ENCODE measurements at places on chromosomes 7 and 10.
A peak's percentile ranks its signal among the peaks of the same experiment; 100 is the strongest.

GRCh38 chr7:26534649-26535482 is 243.2 kb downstream of the SNX10 start:
- no peak for DNase-seq

DNA sequence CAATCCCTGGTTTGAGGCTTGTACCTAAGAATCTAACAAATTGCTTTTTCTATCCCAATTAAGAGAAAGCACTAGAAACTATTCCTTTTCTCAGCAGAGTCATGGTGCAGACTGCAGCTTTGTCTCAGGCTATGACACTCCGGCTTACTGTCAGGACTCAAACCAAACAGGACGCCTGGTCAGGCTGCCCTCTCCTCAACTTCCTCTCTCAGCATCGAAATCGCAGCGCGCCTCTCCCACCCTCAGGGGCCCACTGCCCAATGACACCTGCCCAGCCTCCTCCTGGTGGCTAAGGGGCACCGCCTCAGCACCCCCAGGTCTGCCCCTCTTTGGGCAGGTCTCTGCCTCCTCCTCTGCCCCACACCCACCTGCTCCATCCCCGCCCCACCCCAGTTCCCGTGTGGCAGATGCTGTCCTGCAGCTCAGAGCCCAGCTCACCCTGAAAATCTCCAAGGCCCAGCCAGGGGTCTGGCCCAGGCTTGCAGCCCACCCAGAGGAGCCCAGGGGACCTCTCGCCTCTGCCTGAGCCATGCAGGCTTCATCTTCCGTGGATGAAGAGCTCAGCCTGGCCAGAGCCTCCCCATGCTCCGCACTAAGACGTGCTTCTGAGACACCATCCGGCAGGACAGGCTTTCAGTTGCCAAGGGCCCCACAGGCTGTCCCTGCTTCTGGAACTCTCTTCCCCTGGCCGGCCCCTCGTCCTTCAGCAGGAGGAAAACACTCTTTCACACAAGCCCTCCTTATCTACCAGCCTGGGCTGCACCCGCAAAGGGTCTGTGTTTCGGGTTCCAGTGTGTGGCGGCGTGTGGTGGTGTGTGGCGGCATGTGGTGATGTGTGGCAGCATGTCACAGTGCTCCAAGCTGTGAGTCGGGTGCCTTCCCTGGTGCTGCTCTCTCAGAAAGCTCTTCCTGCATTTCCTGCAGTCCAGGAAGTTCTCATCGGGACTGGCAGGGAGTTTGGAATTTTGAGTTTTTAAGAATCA is 16.4 kb upstream of the PTPRN2 start:
- no peak for DNase-seq

DNA sequence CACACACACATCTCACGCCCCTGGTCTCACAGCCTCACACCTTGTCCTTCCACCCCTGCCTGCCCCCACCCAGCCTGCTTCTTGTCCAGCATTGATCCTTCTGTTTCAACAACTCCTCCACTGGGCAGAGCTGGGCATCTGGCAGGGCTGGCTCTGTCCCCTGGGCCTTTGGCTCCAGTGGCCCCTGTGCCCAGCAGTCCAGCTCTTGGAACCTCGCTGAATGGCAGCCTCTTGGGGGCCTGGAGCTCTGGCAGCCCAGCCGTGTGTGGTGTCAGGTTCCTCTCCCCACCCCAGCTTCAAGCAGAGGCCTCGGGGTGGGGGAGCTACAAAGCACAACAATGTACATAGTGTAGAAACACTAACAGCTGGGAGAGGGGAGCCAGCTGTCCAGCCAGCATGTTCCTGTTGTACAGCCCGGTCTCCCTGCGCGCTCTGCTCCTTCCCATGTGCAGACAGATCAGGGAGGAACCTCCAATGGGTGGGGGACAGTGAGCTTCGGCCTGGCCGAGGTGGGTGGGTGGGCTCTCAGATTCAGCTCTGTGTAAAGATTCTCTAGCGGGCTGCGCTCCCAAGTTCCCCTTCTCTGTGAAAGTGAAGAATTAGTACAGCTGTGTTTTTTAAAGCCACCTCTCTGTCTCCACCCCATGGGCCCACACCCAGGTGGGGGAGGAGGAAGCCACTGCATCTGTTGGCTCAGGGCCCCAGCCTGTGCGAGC is 19.4 kb downstream of the ZMIZ2 start:
- no peak for DNase-seq

DNA sequence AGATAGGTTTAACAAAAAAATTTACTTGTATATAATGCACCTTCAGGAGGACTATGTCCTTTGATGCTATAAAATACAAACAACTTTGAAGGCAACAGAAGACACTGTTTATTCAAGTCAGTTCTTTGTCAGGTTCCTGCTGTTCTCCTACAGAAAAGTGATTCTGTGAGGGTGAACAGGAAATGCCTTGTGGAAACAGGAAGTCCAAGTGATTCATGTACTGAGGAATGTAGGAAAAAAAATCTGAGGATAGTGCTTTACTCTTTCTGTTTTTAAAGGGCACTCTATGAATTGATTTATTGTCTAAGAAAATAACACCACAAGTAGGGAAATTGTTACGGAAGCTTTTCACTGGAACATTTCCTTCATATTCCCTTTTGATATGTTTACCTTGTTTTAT is 171.9 kb downstream of the HDAC9 start:
- DNase-seq, result peak; percentile 7

GRCh38 chr7:36040679-36041078 is 112.4 kb upstream of the EEPD1 start:
- no peak for DNase-seq

- no peak for DNase-seq
Measured at GRCh38 chr7:2450198-2451107, 25.7 kb downstream of the GRIFIN start.

DNA sequence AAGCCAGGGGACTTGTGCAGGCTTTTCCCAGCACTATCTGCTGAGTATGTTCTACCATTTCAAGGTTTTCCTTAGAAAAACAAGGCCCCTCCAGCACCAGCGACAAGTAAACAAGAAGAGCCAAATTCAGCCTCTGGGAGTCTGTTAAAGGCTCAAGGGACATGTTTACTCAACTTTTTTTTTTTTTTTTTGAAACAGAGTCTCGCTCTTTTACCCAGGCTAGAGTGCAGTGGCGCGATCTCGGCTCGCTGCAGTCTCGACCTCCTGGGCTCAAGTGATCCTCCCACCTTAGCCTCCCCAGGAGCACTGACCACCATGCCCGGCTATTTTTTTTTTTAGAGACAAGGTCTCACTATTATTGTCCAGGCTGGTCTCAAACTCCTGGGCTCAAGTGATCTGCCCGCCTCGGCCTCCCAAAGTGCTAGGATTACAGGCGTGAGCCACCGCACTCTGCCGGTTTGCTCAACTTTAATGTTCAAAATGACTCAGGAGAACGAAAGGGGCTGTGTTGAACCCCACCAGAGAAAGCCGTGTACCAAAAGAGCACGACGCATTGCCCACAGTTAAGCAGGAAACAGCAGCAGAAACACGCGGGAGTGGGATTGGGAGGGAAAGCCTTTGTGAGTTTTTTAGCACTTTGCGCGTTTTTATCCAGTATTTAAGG is 772 bp downstream of the PRDX3 start:
- DNase-seq, result no peak

DNA sequence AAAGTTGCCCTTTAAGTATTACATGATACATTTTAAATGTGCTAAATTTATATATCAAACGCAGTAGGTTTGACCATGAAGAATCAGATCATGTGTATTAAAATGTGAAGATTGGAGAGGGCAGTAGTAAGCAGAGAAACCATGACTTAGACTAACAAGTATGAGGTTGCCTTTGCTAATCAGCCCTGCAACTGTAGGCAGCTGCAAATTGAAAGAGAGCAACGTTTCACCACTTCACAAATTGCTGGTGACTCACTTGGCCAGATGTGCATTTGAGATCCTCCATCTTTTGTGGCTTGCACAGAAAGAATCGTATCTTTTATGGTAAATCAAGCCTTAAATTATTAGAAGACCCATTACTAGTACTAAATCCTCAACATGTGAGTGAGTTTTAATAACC is 10.1 kb upstream of the SEMA3A start:
- DNase-seq, result no peak

- no peak for DNase-seq
Measured at GRCh38 chr10:70404787-70405036, 767 bp downstream of the EIF4EBP2 start.

GRCh38 chr10:96584474-96584873 is 2.3 kb downstream of the TM9SF3 start:
- DNase-seq, result no peak

GRCh38 chr10:123567984-123568739 is 98.0 kb upstream of the GPR26 start:
- DNase-seq, result no peak

DNA sequence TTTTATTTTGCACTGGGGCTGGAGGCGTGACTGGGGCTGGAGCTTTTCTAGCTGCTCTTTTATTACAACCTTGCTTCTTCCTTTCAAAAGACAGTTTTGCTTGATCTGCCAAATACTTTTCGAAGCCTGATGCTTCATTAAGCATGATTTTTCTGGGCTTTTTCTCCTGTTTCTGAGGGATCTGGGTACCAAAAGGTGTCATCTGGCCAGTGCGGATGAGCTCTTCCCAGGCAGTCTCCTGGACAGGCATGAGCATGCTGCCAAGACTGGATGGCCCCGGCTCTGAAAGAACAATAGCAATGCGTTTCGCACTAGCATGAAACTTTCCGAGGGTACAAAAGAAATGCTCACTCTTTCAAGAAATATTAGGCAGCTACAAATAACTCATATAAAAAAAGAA is 14.4 kb downstream of the ERCC6 start:
- DNase-seq, result no peak

Measured in left lung (tissue), 14 donors.